Activated CD4-positive, alpha-beta T cell treated with anti-CD3 and anti-CD28 coated beads, Interleukin-2, amount 10 ng/mL, durations not matched to agents 7 days and 5 days (primary cell): ENCODE measurements at places on chromosomes 4 and X. TPM values are rescaled to one million over a fixed set of nuclear protein-coding genes. Genes with fewer than 3 reads are reported as not detected.
A peak's percentile ranks its signal among the peaks of the same experiment; 100 is the strongest.

DNA sequence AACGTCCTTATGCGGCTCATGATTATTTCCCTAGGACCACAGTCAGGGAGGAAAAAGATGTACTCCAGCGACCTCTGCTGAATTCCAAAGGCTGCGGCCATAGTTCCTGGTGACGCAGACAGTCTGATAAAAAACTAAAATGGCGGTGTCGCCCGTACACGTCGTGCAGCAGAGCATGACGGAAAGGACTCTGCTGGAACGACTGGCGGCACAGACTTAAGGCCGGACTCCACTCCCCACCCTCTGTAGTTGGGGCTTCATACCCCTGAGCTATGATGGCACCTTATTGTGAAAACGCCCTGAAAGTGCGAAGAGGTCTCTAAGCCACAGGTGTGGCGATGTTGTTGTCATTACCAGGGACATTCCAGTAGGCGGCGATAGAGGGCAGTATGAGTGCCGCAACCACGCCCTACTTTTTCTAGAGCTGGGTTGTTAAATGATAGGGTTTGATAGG is 90.0 kb upstream of the EDA2R start:
- no peaks in the 10 kb centered on the region for H3K27me3 ChIP-seq
- H3K36me3 ChIP-seq: no peaks in the 10 kb centered on the region
- H3K4me3 ChIP-seq: peak overlapping the region; percentile 72
- peak overlapping the region; percentile 92 for H3K27ac ChIP-seq
- peaks cover 2% of the 10 kb centered on the region for H3K4me1 ChIP-seq
- DNase-seq: peak; percentile 64

Gene ITGB1BP2
- total RNA-seq: 4.7 TPM

- peak; percentile 83 for DNase-seq
- peak overlapping the region; percentile 75 for H3K4me3 ChIP-seq
- H3K4me1 ChIP-seq: peaks cover 23% of the 10 kb centered on the region
- no peaks in the 10 kb centered on the region for H3K36me3 ChIP-seq
- H3K27ac ChIP-seq: peak overlapping the region; percentile 63
Measured at GRCh38 chr4:121950212-121950679, 1.6 kb downstream of the TRPC3 start.

GRCh38 chr4:10442976-10443375 is 14.2 kb downstream of the ZNF518B start:
- no peaks in the 10 kb centered on the region for H3K27me3 ChIP-seq
- H3K4me1 ChIP-seq: peaks cover 2% of the 10 kb centered on the region
- peaks cover 45% of the 10 kb centered on the region for H3K36me3 ChIP-seq
- no peak overlapping the region for H3K4me3 ChIP-seq
- no peak for DNase-seq

Gene FGFBP2
- 5.6 TPM for total RNA-seq

- H3K36me3 ChIP-seq: no peaks in the 10 kb centered on the region
- DNase-seq: no peak
- H3K4me1 ChIP-seq: peaks cover 5% of the 10 kb centered on the region
- no peaks in the 10 kb centered on the region for H3K27me3 ChIP-seq
- H3K4me3 ChIP-seq: no peak overlapping the region
- no peak overlapping the region for H3K27ac ChIP-seq
Measured at GRCh38 chrX:11103751-11104150, 7.4 kb upstream of the HCCS start.

Gene AMBN
- total RNA-seq: not detected

Gene DCHS2
- total RNA-seq: not detected

Gene KIAA1210
- total RNA-seq: not detected

Gene DCAF12L2
- not detected for total RNA-seq

- no peak overlapping the region for H3K27ac ChIP-seq
- no peaks in the 10 kb centered on the region for H3K36me3 ChIP-seq
- no peaks in the 10 kb centered on the region for H3K4me1 ChIP-seq
- no peaks in the 10 kb centered on the region for H3K27me3 ChIP-seq
- no peak for DNase-seq
Measured at GRCh38 chrX:106177106-106177981, 9.2 kb downstream of the PWWP3B start.

GRCh38 chr4:94475794-94476193 is 24.1 kb downstream of the PDLIM5 start:
- H3K27me3 ChIP-seq: no peaks in the 10 kb centered on the region
- no peak for DNase-seq
- H3K27ac ChIP-seq: no peak overlapping the region
- no peak overlapping the region for H3K4me3 ChIP-seq
- H3K36me3 ChIP-seq: no peaks in the 10 kb centered on the region

GRCh38 chrX:49972328-49972860 is 50.0 kb downstream of the CLCN5 start:
- no peaks in the 10 kb centered on the region for H3K27me3 ChIP-seq
- no peaks in the 10 kb centered on the region for H3K36me3 ChIP-seq
- no peaks in the 10 kb centered on the region for H3K4me1 ChIP-seq
- no peak for DNase-seq
- no peak overlapping the region for H3K4me3 ChIP-seq
- H3K27ac ChIP-seq: no peak overlapping the region

- peaks cover 3% of the 10 kb centered on the region for H3K27me3 ChIP-seq
- no peak for DNase-seq
- H3K4me3 ChIP-seq: no peak overlapping the region
- H3K27ac ChIP-seq: no peak overlapping the region
- H3K4me1 ChIP-seq: no peaks in the 10 kb centered on the region
- no peaks in the 10 kb centered on the region for H3K36me3 ChIP-seq
Measured at GRCh38 chr4:18214411-18215055, 193.0 kb upstream of the LCORL start.

Gene PROM1
- not detected for total RNA-seq

DNA sequence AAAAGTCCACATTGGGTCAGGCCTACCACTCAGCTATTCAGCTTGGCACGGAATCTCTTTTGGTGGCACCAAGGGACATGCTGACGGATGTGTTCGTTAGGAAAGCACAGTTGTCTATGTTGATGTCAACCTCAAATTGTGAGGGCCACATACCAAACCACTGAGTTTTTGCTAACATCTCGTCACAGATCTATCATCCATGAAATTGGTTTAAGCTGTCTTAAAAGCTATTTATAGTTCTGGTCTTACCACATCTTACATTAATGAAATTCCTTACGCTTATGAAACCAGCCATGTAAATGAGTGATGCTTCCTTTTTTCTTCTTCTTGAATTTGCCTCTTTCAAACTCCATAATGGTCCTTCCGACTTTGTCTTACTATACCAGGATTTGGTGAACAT is 101.5 kb downstream of the MGST2 start:
- no peaks in the 10 kb centered on the region for H3K27me3 ChIP-seq
- DNase-seq: no peak
- H3K4me1 ChIP-seq: no peaks in the 10 kb centered on the region
- H3K27ac ChIP-seq: no peak overlapping the region

DNA sequence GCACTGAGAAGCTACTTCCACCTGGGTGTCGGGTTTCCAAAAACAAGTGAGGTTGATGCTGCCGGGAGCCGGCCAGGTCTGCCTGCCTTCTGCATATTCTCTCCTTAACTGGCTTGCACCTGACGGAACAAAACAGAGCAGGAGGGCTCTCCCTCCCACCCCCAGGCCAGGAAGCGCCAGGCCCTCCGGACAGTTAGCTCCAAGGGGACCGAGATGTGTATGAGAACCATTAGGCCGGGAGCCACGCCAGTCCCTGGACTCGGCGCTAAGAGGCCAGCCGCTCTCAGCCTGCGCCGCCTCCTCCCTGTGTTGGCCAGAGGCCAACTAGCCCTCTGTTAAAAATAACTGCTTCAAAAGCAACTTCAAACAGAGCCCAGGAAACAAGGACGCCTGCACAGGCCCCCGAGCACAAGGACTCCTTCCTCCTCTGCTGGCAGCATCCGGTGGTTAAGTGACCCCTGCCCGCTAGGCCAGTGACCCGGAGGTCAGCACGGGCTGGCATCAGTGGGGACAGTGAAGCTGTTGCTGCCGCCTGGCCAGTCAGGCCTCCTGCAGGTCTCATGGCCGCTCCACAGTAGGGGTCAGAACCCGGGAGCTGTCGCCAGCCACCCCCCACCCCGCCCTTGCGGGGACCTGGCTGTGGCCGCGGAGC is 107.9 kb downstream of the ABLIM2 start:
- no peak overlapping the region for H3K27ac ChIP-seq
- H3K27me3 ChIP-seq: no peaks in the 10 kb centered on the region
- no peaks in the 10 kb centered on the region for H3K4me1 ChIP-seq
- H3K4me3 ChIP-seq: no peak overlapping the region

Gene NKX3-2
- not detected for total RNA-seq

GRCh38 chr4:64940698-64941097 is 531.4 kb upstream of the TECRL start:
- no peaks in the 10 kb centered on the region for H3K4me1 ChIP-seq
- no peak overlapping the region for H3K27ac ChIP-seq
- H3K27me3 ChIP-seq: no peaks in the 10 kb centered on the region
- H3K4me3 ChIP-seq: no peak overlapping the region

- DNase-seq: no peak
- H3K4me1 ChIP-seq: peaks cover 9% of the 10 kb centered on the region
- H3K4me3 ChIP-seq: no peak overlapping the region
- no peaks in the 10 kb centered on the region for H3K27me3 ChIP-seq
- no peaks in the 10 kb centered on the region for H3K36me3 ChIP-seq
Measured at GRCh38 chr4:123485601-123486000, 89.0 kb downstream of the SPRY1 start.

DNA sequence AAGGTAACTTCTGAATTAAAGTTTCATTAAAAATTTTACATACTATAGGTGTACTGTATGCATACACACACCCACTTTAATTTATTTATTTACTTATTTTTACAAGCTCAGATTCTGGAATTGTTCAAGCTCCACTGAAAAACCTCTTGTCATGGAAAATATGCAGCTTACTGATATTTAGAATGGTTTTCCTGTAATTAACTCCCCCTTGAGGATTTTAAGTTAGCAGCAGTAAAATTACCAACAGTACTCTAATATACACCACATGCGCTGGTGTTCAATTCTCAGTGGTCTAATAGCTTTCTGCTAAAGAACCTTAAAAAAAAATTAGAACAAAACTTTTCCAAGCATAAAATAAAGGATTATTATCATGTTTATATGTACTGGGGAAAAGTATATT is 12.0 kb downstream of the MAB21L2 start:
- H3K27ac ChIP-seq: no peak overlapping the region
- peaks cover 9% of the 10 kb centered on the region for H3K36me3 ChIP-seq
- no peak for DNase-seq
- H3K27me3 ChIP-seq: no peaks in the 10 kb centered on the region
- no peaks in the 10 kb centered on the region for H3K4me1 ChIP-seq

Gene TMPRSS11D
- total RNA-seq: not detected

- DNase-seq: no peak
- no peaks in the 10 kb centered on the region for H3K27me3 ChIP-seq
- peak overlapping the region; percentile 82 for H3K4me3 ChIP-seq
- no peak overlapping the region for H3K27ac ChIP-seq
Measured at GRCh38 chrX:136910565-136911035, 30.1 kb upstream of the RBMX start.

DNA sequence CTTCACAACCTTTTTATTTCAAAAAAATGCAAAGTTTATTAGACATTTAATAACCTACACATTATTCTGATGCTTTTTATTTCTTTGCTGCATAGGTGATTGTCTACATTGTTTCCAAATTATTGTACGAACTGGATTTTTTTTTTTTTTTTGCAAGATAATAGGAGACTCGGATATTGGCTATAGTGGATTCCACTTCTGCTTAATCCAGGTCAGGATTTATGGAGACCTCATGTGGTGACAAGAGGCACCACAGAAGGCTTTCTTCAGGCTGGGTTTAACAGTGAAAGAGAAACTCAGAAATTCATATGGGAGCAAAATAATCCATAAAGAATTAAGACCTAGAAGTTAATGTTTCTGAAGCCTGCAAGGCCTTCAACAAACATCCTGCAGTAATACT is 2.4 kb upstream of the SLIT2 start:
- no peak overlapping the region for H3K4me3 ChIP-seq
- peaks cover 6% of the 10 kb centered on the region for H3K4me1 ChIP-seq
- no peaks in the 10 kb centered on the region for H3K36me3 ChIP-seq
- DNase-seq: no peak
- H3K27ac ChIP-seq: no peak overlapping the region

DNA sequence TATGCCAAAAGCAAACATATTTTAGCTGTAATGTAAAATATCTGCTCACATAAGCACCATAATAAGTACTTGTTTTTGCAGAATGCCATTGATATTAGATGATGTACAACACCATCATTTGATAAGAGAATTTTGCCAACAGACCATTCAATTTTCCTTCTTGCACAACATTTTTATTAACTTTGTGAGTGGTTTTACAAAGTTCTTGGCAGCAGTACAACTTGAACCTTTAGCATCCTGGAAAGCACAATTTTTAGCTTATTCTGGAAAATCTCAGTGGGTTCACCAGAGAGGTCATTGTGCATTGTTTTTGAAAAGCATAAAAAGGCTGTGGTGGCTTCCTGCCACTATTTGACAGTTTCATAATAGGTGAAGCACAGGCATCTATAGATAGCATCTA is 26.4 kb upstream of the REPS2 start:
- no peak overlapping the region for H3K27ac ChIP-seq
- H3K4me1 ChIP-seq: no peaks in the 10 kb centered on the region
- no peak overlapping the region for H3K4me3 ChIP-seq
- DNase-seq: no peak
- H3K36me3 ChIP-seq: no peaks in the 10 kb centered on the region
- peaks cover 3% of the 10 kb centered on the region for H3K27me3 ChIP-seq

Gene STARD8
- total RNA-seq: 0.20 TPM

GRCh38 chr4:112296949-112297880 is at the start of gene ALPK1:
Gene ALPK1 (plus strand): TSS chr4:112297369.
- no peaks in the 10 kb centered on the region for H3K27me3 ChIP-seq
- peak within 1 kb of the TSS; percentile 89 for H3K27ac ChIP-seq
- peaks cover 4% of the 10 kb centered on the region for H3K36me3 ChIP-seq
- peak within 1 kb of the TSS; percentile 85 for H3K4me3 ChIP-seq
- peaks cover 29% of the 10 kb centered on the region for H3K4me1 ChIP-seq

Gene GYPA
- total RNA-seq: not detected

DNA sequence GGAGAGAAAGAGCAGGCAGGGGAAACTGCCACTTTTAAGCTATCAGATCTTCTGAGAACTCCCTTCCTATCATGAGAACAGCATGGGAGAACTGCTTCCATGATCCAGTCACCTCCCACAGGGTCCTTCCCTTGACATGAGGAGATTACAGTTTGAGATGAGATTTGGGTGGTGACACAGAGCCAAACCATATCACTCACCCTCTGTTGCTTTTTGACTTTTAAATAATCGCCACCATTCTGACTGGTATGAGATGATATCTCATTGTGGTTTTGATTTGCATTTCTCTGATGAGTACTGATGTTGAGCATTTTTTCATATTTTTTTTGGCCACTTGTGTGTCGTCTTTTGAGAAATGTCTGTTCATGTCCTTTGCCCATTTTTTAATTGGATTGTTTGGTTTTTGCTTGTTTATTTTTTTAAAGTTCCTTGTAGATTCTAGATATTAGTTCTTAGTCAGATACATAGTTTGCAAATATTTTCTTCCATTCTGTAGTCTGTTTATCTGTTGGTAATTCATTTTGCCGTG is 6.5 kb upstream of the PAQR3 start:
- H3K36me3 ChIP-seq: no peaks in the 10 kb centered on the region
- H3K4me3 ChIP-seq: no peak overlapping the region
- H3K27me3 ChIP-seq: peaks cover 55% of the 10 kb centered on the region
- peaks cover 1% of the 10 kb centered on the region for H3K4me1 ChIP-seq
- no peak for DNase-seq
